ENCODE measurements at places on chromosomes 6 and 20.

DNA sequence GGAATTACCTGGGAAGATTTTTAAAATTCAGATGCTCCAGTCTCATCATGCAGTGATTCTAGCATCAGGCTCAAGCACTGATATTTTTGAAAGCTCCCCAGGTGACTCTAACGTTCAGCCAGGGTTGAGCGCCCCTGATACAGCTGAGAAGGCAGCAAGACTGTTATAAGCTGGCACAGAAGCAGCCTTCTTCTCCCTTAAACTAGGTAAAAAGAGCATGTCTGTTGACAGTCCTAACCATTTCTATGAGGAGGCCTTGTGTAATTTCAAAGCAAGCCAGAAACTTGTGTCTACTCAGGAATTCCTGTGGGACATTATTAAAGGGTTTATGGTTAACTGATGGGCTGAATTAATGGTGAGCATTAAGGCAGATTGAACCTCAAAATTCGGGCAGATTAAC, 141.9 kb downstream of the PDE7B start:
- DNase-seq: no peak

DNA sequence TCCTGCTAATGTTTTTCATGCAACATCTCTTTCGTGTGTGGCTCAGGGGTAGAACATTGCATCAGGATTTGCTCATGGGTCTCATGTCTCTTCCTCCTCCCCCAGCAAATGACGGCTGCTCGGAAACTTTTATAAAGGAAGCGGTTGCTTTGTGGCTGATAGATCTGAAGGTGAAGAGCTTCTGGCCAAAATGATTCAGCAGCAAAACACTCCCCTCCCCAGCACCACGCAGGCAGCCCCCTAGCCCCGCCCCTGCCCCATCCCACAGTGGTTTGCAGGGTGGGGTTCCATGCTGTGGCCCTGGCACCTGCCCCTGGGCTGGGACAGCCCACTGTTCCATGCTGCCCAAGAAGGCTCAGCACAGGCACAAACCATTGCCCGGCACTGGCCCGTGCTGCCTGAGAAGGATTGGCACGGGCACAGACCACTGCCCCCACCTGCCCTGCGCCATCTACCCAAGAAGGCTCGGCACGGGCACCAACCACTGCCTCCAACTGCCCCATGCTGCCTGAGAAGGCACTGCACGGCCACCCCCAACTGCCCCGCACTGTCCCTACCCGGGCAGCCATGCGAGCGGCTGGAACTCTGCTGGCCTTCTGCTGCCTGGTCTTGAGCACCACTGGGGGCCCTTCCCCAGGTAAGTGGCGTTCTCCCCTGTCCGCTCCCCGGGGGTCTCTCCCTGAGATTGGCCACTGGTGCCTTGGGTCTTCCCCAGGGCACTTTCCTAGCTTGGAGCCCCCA, at the start of gene CST7:
CST7 (plus strand) TSS at position 331 of the 741 bp plus-strand sequence; CDS start at position 568, 237 bp downstream.
- DNase-seq: peak; percentile 87

- DNase-seq: no peak
Observed at GRCh38 chr6:168190014-168190405, 111.0 kb upstream of the FRMD1 start.

GRCh38 chr6:21064756-21065340, 528.7 kb upstream of the SOX4 start:
- no peak for DNase-seq

- no peak for DNase-seq
Observed at GRCh38 chr6:84442208-84442607, 214.8 kb upstream of the CEP162 start.

DNA sequence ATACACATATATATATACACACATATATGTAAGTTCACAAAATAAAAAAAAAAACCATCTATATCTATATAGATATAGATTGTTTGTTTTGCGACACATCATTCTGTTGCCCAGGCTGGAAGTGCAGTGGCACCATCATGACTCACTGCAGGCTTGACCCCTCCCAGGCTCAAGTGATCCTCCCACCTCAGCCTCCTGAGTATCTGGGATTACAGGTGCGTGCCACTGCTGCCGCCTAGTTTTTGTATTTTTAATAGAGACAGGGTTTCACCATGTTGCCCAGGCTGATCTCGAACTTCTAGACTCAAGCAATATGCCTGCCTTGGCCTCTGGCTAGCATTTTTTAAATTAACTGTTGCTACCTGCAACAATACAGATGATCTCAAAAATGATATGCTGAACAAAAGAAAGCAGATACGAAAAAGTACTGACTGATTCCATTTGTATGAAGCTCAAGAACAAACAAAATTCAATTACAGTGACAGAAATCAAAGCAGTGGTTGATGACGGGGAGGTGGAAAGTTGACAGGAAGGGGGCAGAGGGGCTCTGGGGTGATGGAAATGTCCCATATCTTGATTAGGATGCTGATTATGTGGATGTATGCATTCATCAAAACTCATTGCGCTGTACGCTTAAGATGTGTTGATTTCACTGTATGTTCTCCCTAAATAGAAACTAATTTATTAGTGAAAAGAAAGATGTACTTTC, 49.6 kb downstream of the ATXN1 start:
- DNase-seq: no peak

- DNase-seq: no peak
Observed at GRCh38 chr6:90765491-90765890, 178.6 kb upstream of the MAP3K7 start.

Measured in activated gamma-delta T cell treated with anti-CD3 and anti-CD28 coated beads, Interleukin-2, amount 50 U/mL, for 16 hours (primary cell).